ENCODE measurements at places on chromosomes 16 and 17.
A peak's percentile ranks its signal among the peaks of the same experiment; 100 is the strongest.

- DNase-seq: no peak
Observed at GRCh38 chr16:80407265-80407987, 133.4 kb upstream of the DYNLRB2 start.

GRCh38 chr17:59361916-59362810, 30.7 kb downstream of the YPEL2 start:
- peak; percentile 82 for DNase-seq

DNA sequence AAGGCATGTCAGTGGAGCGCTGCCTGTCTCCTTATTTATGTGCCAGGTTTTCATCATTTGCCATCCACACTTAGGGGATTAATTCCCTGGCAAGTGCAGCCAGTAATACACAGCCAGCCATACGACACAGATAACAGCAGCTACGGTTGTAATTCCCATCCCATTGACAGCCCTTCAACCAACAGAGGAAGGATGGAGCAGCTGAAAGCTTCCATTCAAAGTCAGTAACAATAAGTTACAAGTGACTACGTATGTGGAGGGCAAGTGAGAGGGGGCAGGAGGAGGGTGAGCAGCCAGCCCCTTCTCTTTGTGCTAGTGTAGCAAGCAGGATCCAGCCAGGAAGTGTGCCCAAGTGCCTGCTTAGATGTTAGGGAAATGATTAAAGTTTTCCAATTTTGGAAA, 53.8 kb upstream of the LYRM9 start:
- no peak for DNase-seq

DNA sequence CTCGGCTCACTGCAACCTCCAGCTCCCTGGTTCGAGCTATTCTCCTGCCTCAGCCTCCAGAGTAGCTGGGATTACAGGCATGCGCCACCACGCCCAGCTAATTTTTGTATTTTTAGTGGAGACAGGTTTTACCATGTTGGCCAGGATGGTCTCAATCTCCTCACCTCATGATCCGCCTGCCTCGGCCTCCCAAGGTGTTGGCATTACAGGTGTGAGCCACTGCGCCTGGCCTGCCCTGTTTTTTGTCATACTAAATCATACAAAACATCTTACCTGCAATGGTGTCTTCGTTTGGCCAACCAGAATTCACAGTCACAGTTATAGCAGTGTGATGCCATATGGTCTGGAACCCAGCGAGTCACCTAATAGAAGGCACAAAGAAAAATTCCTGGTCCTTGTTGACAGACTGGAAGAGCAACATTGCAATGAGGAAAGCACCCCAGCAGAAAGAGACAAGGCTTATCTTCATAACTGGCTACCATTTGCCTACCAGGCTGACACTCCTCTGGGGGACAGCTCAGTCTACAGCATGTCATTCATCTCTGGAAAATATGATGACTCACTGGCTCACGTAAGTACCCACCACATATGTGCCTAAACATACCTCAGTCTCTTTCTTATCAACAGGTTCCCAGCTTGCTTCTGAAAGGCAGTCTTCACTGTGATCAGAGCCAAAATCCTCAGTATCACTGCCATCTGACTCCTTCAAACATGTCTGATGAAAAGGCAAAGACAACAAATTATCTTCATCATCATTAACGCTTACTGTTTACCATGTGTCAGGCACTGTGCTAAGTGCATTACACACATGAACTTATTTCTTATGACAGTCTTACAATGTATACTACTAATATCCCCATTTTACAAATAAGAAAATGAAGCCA, 4.3 kb upstream of the HSF5 start:
- DNase-seq: no peak

- no peak for DNase-seq
Observed at GRCh38 chr17:18270046-18270931, 9.8 kb downstream of the MIEF2 start.

DNA sequence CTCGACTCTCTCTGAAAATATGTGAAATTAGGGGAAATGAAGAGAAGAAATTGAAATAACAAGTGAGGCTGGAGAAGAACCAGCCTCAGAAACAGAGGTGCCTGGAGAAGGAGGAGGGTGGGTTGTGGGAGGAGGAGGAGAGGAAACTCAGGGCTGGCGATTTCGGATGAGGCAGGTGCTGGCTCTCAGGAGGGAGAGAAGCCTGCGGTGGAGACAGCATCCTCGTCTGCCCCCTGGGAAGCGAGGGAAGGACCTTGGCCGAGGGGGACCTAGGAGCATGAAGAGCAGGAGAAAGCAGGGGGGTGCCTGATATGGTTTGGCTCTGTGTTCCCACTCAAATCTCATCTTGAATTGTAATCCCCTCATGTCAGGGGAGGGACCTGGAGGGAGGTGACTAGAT, 264.7 kb upstream of the TNRC6C start:
- DNase-seq: no peak
